ENCODE measurements at places on chromosomes 5 and 9. TPM values are rescaled to one million over a fixed set of nuclear protein-coding genes. Genes with fewer than 3 reads are reported as not detected.

- DNase-seq: no peak
These were observed 480.3 kb downstream of the RAB3C start for GRCh38 chr5:59062986-59063683.

- no peak for DNase-seq
These were observed 211.0 kb downstream of the PCSK5 start for GRCh38 chr9:76101491-76101890.

- no peak for DNase-seq
These were observed 523.5 kb upstream of the KLF4 start for GRCh38 chr9:108012886-108013665.

DNA sequence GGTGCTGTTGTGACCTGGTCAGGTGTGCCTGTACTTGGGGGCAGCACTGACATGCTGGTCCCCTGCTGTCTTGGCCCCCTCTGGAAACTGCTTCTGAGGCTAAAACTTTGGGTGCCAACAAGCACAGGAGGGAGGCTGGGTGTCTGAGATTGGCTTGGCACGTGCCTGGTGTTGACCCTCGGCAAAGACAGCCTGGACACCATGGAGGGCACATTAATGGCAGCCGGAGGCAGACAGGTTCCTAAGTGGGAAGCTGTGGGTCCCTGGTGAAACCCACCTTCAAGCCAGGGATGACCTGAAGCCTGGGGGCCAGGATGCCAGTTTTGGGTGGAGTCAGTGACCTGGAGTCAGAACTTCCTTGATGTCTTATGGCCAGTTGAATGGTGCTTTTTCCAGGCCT lies 894.1 kb downstream of the PTPRD start:
- no peak for DNase-seq

GRCh38 chr9:4242239-4242638 lies 57.6 kb downstream of the GLIS3 start:
- no peak for DNase-seq

The IFNE gene
- total RNA-seq: not detected

The FIBCD1 gene
- total RNA-seq: not detected

All from lung microvascular endothelial cell (primary cell).